ENCODE measurements at places on chromosomes 13 and 19.

DNA sequence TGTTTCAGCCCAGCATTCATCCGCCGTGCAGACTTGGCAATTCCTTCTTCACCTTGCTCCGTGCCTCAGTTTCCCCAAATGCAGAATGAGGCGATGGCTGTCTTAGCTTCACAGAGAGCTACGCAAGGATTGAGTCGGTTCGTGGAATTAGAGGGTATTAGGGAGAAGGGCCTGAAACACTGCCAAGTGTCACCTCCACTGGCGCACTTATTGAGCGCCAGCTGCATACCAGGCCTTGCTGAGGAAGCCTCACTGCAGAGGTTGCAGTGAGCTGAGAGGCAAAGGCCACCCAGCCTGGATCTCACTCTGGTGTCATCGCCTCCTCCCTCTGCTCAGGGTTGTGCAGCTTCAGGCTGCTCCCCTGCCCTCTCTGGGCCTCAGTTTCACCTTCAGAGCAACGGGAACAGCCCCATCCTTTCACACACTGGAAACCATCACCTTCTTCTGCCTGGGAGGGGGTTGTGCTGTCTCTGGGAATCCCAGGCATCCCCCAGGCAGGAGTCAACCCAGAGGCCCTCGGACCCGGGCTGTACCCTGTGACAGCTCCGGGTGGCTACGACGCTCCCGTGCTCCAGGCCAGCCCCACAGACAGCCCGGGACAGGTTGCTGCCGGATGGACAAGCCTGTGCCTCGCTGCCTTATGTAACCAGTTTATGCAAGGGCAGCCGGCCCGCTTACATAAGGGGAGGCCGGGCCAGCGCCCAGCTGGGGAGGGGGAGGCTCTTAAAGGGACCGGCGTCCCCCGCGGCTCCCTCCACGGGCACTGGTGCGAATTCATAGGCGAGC, 31.9 kb downstream of the NFIC start:
- DNase-seq: no peak

- DNase-seq: no peak
Observed at GRCh38 chr13:77465603-77466195, 69.8 kb upstream of the SCEL start.

GRCh38 chr13:111925146-111925875, 141.6 kb upstream of the SOX1 start:
- no peak for DNase-seq

DNA sequence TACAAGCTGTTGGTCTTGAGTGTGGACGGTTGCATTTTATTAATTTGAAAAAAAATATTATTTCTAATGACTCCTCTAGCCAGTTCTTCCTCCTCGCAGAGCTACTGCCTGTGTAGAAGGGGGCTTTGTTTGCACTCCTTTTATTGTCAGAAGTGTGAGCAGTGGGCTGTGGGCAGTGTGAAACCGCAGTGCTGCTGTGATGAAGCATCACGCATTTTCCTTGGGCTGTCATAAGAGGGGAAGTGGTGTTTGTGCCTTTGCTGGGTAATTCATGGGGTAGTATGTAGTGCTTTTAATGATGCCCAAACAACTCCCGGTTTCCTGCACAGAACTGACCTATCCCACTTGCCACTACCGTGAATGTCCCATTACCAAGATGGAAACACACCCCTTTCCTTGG, 357.3 kb downstream of the ZNF536 start:
- no peak for DNase-seq

DNA sequence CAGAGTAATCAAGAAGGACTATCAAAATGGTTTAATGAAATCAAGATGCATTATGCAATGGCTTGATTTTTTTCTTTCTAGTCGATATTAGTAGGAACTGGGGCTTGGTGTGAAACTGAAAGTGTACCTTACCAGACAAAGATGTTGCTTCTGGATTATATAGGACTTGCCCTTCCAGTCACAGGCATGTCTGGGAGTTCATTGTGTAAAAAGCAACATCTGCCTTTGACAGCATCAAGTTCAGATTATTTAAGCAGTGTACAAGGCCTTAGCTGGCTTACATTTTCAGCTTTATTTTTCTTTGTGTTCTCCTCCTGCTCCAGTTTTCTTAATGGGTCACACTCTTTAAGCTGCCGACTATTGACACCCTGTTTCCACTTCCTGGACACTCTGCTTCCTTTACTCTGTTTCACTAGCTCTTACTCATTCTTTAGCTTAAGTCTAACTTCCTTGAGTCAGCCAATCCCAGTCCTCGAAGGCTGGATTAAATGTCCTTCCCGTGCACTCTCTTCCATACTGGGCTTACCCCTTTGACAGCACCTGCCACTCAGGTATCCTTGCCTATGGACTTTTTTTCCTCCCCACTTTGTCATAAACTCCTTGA, 29.4 kb upstream of the OLFM4 start:
- DNase-seq: no peak

DNA sequence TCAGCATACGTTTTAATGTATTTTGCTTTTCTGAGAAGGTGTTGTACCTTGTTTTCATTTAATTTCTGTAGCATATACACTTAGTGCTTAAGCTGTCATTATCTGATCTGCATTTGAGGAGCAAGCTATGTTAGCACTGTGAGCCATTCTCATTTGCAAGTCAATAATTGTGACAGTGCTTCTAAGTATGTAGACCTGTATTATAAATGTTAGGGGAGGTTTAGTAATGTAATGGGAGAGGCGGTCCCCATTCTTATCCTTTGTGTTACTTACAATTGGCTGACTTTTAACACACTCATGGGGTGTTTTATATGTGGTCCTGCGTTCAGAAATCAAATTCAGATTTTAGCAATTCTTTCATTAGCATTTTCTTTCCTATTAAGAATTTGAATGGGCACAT, 90.2 kb downstream of the GPC6 start:
- no peak for DNase-seq

GRCh38 chr19:41621226-41621625, 5.6 kb downstream of the CEACAM4 start:
- no peak for DNase-seq

DNA sequence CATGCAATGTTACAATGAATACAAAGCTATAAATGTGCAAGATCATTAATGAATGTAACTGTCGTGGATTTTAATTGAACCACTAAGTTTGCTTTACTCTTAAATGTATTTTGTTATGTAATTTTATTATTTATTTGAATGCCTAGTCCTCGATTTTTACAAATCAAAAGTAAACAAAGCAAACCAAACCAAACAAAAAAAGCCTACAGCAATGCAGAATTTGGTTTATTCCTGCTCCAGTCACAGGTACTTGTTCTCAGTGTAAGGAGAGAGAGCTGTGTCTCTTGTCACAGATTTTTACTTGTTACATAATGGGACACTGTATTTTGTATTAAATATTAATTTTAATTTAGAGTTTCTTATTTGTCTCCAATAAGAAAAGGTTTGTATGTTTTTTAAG, 584.3 kb upstream of the SLITRK6 start:
- no peak for DNase-seq

- peak; percentile 61 for DNase-seq
Observed at GRCh38 chr13:30341815-30342570, 34.6 kb upstream of the KATNAL1 start.

- DNase-seq: peak; percentile 68
Observed at GRCh38 chr19:48991873-48992580, 1.1 kb downstream of the GYS1 start.

Measured in thoracic aorta (tissue), 2 donors.